HepG2 (cell line): ENCODE measurements at places on chromosomes 13 and 19. TPM values are rescaled to one million over a fixed set of nuclear protein-coding genes. Genes with fewer than 3 reads are reported as not detected.

The CKM gene
- 0.54 and 0.59 TPM in 2 replicates for polyA plus RNA-seq

GRCh38 chr13:59873856-59874255 is 289.9 kb downstream of the DIAPH3 start:
- no peaks in the 10 kb centered on the region for H3K36me3 ChIP-seq
- no peak overlapping the region for H3K4me3 ChIP-seq
- H3K27ac ChIP-seq: no peak overlapping the region
- no peaks in the 10 kb centered on the region for H3K4me1 ChIP-seq
- no peaks in the 10 kb centered on the region for H3K27me3 ChIP-seq
- DNase-seq: no peak

The ATP4B gene
- not detected in 2 replicates for polyA plus RNA-seq

The SIGLEC5 gene
- polyA plus RNA-seq: not detected in 2 replicates

DNA sequence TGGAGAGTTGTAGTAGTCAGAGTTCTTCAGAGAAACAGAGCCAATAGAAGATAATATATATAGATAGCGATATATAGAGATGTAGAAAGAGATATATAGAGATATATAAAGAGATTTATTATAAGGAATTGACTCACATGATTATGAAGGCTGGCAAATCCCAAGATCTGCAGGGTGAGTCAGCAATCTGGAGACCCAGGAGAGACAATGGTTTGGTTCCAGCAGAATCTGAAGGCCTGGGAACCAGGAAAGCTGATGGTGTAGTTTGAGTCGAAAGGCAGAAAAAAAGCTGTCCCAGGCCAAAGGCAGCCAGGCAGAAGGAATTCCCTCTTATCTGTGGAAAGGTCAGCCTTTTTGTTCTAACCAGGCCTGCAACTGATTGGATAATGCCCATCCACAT is 194.1 kb downstream of the NUFIP1 start:
- no peaks in the 10 kb centered on the region for H3K36me3 ChIP-seq
- H3K27ac ChIP-seq: no peak overlapping the region
- no peaks in the 10 kb centered on the region for H3K4me1 ChIP-seq
- H3K27me3 ChIP-seq: no peaks in the 10 kb centered on the region
- no peak for DNase-seq

- peaks cover 36% of the 10 kb centered on the region for H3K4me1 ChIP-seq
- H3K27me3 ChIP-seq: no peaks in the 10 kb centered on the region
- H3K4me3 ChIP-seq: peak within 1 kb of the TSS; percentile 96
- DNase-seq: peak; percentile 78
- no peak within 1 kb of the TSS for H3K27ac ChIP-seq
Measured at GRCh38 chr19:2702170-2703076, at the start of gene GNG7. GNG7 (minus strand) TSS chr19:2702694; CDS start chr19:2520688, 182,006 bp downstream.

- DNase-seq: peak; percentile 43
- no peak overlapping the region for H3K27ac ChIP-seq
- H3K36me3 ChIP-seq: no peaks in the 10 kb centered on the region
- no peak overlapping the region for H3K4me3 ChIP-seq
- no peaks in the 10 kb centered on the region for H3K4me1 ChIP-seq
Measured at GRCh38 chr19:28710278-28710677, 502.7 kb downstream of the UQCRFS1 start.

The NFKBIB gene
- polyA plus RNA-seq: 8.6 and 11.5 TPM in 2 replicates
